Stimulated activated CD8-positive, alpha-beta memory T cell treated with anti-CD3 and anti-CD28 coated beads, Interleukin-7, amount 100 ng/mL, for 1 hour (primary cell): ENCODE measurements at places on chromosomes 1 and 21.

DNA sequence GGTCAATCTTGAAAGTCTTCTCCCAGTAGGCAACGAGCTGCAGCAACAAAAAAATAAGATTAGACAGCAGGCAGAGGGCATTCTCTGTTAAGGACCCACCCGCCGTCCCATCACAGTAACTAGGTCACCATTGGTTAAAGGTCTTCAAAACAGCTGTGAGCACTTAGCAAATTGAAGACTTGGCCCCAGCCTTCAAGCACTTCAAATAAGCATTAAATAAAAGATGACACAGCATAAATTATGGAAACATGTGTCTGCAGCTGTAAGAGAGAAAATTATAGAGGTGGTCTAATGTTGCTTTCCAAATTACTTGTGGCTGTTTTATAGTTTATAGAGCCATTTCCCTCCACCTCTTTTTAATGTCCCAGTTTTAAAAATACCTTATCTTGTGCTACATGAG is 61.2 kb downstream of the VANGL1 start:
- no peak for DNase-seq

DNA sequence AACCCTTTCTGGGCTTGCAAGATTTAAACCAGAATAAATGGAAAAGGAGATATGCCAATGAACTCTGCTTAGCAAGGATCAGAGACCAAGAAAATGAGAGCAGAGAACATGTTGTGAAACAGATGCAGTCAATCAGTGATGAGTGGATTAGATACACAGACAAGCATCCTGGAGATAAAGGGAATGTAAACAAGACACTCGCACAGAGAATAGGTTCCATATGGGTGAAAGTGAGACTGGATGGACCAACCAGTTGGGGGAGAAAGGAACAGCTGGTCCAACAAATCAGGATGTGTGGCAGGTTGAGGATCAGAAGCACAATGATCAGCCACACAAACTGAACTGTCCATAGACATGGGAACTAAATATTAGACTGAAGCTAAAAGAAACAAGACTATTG is 338.2 kb downstream of the ASTN1 start:
- DNase-seq: no peak

- DNase-seq: no peak
Observed at GRCh38 chr1:50103615-50104081, 5.1 kb upstream of the ELAVL4 start.

- DNase-seq: no peak
Observed at GRCh38 chr1:71156590-71156989, 75.8 kb upstream of the ZRANB2 start.

DNA sequence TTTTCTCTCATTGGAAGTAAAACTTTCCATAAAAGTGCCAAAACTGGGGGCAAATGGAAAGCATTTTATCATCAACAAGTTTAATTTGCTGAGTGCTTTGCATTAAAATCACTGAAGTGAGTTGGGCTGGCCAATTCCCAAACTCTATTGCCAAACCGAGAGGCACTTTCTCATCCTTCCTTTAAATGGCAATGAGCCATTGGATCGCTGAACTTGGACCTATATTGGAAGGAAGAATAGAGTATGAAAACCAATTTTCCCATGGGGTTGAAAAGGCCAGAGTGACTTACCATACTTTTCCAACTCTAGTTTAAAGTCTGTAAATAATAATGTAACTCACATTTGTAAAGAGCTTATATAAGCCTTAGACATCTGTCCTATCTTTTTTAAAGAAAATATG is 189.1 kb upstream of the C1orf87 start:
- no peak for DNase-seq
